NCI-H1092 (cell line): ENCODE measurements at places on chromosomes 5 and 9.

- no peak for DNase-seq
Measured at GRCh38 chr9:80437091-80437640, 865.4 kb downstream of the TLE4 start.

- no peak for DNase-seq
Measured at GRCh38 chr9:38060681-38061080, 8.3 kb downstream of the SHB start.

GRCh38 chr9:130639866-130640555, 24.4 kb upstream of the PRDM12 start:
- no peak for DNase-seq

- DNase-seq = no peak
Measured at GRCh38 chr9:72844440-72844768, 108.4 kb downstream of the ALDH1A1 start.

GRCh38 chr5:115815006-115815692, 1.3 kb downstream of the CDO1 start:
- DNase-seq = no peak

DNA sequence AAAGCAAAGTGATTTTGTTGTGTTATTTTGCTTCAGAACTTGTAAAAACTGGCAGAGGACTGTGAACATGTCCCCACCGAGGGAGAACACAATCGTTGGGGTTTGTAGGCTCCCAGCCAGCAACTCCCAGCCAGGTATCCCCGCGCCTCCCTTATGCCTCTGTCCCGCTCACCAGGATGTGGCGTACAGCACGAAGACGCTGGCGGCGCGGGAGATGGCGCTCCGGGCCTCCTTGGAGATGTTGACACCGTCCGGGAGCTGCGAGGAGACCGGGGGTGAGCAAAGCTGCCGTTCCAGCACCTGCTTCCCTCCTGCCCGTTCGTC, 630 bp downstream of the POLE3 start:
- DNase-seq = no peak
